ENCODE measurements at places on chromosomes 3 and 15.

- DNase-seq = no peak
Measured at GRCh38 chr3:128358156-128358895, 108.4 kb downstream of the DNAJB8 start.

DNA sequence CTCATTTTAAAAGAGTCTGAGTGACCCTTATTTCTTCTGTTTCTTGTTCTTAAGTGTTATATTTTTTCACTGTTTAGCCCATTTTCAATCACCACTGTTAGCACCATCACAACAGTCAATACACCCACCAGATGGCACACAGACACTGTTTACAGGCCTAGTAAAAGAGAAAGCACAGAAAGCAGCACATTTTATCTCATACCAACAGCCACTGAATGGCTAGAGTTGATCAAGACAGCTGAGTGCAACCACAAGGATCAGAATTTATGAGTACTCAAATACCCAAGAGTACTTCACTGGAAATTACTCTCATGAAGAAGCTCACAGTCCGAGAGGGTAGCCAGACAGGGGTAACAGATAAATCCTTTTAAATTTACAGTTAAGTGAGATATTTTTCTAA, 127.0 kb downstream of the TFDP2 start:
- DNase-seq = peak; percentile 6

GRCh38 chr3:29512641-29513040, 231.8 kb downstream of the RBMS3 start:
- DNase-seq = no peak

DNA sequence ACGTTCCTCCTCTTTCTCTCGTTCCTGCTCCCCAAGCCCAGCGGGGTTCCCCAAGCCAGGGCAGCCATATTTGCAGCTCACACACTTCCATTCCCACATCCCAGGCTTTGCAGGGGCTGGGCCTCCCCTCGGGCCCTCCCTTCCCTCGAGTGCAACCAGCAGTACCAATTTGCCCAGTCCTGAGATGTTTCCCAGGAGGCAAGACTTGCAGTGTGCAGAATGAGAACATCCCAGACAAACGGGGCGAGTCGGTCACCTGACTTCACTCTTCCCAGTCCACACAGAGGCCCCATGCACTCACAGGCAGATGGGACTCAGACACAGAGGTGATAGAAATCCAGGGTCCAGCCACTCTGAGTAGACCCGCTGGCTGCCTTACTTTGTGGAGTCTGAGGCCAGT, 56.2 kb upstream of the SLC6A6 start:
- DNase-seq = no peak

DNA sequence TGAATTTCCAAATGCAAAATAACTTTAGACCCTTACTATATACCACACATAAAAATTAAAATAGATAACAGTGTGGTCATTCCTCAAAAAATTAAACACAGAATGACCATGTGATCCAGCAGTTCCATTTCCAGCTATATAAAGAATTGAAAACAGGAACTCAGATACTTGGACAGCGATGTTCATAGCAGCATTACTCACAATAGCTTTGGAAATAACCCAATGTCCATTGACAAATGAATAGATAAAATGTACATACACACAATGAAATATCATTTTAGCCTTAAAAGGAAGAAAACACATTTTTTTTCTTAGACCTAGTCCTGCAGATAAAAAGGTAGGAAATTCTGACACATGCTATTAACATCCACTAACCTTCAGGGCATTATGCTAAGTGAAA, 26.7 kb downstream of the RAD51 start:
- no peak for DNase-seq

- DNase-seq = no peak
Measured at GRCh38 chr3:31442755-31443154, 90.0 kb upstream of the STT3B start.

- peak; percentile 84 for DNase-seq
Measured at GRCh38 chr3:147113293-147114044, 292.9 kb downstream of the ZIC4 start.

DNA sequence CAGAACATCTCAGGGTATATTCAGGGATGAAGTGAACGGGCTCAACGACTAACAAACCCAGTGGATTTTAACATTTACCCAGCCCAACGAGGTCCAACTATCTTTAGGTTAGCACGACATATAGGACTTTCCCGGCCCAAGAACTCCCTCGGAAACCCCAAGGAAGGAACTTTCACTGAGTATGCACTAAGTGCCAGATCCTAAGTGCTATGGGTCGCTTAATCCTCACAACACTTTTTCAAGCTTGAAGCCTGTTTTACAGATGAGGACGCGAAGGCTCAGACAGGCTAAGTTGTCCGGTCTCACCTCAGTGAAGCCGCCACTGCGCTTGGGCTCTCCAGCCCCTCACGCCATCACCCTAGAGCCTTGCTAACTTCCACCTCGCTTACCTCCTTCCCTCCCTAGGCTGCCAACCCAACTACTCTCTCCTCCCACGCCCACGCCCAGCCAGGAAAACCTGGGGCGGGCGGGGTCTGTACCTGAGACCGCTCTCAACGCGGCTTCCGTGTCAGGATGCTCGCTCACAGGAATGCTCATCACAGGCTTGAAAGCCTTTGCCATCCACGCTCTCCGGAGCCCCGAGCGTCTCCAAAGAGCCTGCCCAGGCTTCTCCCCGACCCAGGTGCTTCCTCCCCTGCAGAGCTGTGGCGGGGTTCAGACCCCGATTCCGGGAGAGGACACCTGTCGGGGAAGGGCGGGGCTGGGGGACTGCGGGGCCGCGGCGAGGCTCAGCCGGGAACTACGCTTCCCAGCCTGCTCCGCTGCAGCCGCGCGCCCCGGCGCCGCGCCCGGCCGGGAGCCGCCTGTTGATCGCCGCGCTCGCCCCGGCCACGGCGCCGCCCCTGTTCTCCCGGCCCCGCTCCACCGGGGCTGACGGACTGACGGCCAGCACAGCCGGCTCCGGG, at the start of gene TMOD2:
TSS of gene TMOD2 (plus strand) at position 806 of the 905 bp plus-strand sequence. CDS start 14,845 bp downstream, outside the sequence.
- DNase-seq = no peak

- no peak for DNase-seq
Measured at GRCh38 chr3:107870096-107870495, 220.7 kb downstream of the CD47 start.

- DNase-seq = no peak
Measured at GRCh38 chr3:187920030-187920429, 174.8 kb upstream of the BCL6 start.

DNA sequence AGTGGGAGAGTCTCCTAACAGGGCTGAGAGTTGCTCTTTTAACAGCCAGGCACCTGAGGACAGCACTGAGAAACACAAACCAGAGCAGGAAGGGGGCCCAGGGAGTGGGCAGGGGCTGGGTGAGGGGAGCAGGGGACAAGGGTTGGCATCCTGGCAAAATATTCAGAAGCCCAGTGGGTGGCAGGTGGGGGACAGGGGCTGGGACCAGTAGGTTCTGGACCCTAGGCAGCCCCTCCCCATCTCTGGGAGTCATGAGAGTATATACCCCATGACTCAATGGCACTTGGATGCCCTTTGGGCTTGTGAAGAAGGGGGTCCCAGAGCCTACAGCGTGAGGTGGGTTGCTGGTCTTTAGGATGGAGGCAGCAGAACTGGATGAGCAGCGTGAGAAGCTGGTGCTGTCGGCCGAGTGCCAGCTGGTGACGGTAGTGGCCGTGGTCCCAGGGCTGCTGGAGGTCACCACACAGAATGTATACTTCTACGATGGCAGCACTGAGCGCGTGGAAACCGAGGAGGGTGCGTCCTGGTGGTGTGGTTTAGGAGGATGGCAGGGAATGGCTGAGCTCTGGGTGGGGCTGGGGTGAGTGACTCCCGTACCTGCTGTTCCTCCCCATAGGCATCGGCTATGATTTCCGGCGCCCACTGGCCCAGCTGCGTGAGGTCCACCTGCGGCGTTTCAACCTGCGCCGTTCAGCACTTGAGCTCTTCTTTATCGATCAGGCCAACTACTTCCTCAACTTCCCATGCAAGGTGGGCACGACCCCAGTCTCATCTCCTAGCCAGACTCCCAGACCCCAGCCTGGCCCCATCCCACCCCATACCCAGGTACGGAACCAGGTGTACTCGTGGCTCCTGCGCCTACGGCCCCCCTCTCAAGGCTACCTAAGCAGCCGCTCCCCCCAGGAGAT, 24.2 kb downstream of the NBEAL2 start:
- no peak for DNase-seq

GRCh38 chr3:185316740-185317412, 46.1 kb upstream of the MAP3K13 start:
- DNase-seq = no peak

DNA sequence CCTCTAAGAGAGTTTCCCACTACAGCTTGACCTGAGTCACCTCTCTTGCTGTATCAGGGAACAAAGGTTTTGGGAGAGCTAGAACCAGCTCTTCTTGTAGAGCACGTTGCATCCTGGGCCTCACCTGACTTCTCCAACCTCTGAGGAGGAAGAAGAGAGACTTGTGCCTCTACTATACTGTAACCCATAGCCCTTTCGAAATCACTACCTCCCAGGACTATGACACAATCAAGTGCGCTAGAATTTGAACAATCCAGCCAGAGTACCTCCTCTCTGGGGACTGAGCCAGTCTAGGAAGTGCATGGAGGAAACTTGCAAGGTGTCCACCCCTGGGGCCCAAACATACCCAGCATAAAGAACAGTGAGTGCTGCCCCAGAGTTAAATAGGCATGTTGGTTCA, 192.8 kb upstream of the BHLHE40 start:
- no peak for DNase-seq

- DNase-seq = no peak
Measured at GRCh38 chr3:22010997-22011396, 260.0 kb upstream of the ZNF385D start.

GRCh38 chr3:15161133-15161532, 44.9 kb upstream of the CAPN7 start:
- no peak for DNase-seq

DNA sequence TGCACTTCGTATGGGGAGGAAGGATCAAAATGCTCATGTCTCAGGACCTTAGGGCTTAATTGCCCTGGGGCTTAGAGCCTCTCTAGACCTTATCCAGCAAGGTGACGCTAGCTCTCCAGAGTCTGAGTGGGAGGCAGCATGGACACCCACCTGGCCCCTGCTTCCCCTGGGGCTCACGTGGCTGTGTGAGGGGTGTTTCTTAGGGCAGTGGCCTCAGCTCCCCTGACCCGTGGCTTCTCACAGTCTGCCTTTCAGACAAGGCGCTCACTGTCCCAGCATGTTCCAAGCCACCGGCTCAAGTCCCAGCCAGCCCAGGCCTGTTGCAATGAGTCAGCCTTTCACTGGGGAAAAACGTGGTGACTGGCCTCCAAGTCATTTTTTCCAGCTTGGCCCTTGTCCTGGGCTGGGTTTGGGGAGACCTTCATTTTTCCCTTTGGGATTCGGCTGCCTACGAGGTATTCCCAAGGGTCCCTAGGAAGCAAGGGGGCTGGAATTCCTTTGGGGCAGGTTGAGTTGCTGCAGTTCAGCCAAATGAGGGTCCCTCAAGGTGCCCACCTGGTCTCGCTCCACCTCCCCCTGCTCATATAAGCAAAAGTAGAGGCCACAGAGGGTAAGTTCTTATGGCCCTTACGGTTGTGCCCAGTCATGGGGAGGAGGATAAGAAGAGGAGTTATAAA, 15.7 kb downstream of the BHLHE40 start:
- no peak for DNase-seq

DNA sequence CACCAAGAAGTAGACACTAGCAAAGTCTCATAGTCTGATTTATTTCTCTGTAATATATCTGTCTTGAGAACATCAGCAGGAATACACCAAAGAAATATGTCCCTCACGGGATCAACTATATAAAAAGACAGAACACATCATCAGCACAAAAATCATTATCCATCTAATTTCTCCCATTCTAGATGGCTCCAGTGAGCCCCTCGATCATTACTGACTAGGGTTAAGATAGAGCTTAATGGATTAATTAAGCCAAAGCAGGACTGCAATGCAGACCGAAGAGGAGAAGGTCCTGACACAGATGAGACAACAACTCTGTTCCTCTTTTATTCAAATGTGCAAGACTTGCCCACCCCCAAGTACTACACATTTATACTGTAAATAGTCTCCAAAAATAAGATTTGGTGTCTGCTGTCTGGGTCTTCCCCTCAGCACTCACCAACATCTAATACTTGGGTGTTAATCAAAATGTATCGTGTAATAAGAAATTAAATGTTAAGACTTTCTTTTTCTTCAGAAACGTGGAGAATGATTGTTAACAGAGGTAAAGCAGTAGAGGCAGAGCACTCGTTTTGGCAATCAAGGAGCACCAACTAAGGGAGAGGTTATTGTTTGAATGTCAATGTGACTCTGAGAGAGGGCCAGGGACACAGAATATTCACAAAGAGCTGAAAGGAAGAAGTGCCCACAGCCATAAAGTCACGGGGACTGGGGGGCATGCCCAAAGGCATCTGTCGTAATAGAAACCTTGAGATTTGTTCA, 133.6 kb downstream of the TIGIT start:
- no peak for DNase-seq

- DNase-seq = no peak
Measured at GRCh38 chr15:77251662-77252061, 168.2 kb downstream of the PEAK1 start.

DNA sequence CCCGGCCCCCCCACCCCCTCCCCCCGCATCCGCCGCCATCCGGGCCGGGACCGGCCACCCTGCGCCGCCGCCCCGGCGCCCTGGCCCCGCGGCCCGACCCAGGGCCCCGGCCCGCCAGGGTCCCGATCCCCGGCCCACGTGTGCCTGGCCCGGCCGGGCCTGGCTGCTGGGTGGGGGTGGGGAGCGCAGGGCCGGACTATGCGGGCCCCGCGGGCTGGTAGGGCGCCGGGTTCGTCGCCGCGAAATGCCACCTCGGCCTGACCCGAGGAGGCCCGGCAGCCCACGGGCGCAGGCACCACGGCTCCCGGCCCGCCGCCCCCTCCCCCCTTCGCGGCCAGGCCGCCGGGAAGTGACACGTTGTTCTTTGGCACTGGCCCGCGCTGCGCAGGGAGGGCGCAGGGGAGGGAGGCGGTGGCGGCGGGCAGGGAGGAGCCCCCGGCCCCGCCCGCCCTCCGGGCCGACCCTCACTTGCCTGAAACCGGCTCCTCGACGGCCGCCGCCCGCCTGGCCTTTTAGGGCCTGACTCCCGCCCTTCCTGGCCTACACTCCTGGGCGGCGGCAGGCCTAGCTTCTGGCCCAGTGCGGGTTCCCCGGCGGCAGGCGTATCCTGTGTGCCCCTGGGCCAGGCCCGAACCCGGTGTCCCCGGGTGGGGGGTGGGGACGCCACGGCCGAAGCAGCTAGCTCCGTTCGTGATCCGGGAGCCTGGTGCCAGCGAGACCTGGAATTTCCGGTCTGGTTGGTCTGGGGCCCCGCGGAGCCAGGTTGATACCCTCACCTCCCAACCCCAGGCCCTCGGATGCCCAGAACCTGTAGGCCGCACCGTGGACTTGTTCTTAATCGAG, 515 bp downstream of the EIF4G1 start:
- no peak for DNase-seq

Measured in HFF-Myc (cell line).